ENCODE measurements at places on chromosomes 3 and 15.

DNA sequence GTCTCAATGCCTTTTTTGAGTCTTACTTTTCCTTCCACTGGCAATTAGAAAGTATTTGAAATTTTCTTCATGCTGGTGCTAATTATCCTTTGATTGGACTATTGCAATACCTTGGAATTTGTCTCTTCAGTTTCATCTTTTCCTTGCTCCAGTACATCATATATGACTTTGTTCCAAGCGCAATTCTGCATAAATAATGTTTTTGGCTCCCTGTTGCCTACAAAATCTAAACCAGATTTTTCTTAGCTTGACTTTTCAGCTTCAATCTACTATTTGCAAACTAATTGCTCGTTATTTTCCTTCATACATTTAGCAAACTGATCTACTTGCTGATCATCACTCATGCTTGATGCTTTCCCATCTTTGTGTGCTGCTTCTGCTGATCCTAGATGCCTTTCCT is 230.8 kb upstream of the GPR149 start:
- DNase-seq = no peak

DNA sequence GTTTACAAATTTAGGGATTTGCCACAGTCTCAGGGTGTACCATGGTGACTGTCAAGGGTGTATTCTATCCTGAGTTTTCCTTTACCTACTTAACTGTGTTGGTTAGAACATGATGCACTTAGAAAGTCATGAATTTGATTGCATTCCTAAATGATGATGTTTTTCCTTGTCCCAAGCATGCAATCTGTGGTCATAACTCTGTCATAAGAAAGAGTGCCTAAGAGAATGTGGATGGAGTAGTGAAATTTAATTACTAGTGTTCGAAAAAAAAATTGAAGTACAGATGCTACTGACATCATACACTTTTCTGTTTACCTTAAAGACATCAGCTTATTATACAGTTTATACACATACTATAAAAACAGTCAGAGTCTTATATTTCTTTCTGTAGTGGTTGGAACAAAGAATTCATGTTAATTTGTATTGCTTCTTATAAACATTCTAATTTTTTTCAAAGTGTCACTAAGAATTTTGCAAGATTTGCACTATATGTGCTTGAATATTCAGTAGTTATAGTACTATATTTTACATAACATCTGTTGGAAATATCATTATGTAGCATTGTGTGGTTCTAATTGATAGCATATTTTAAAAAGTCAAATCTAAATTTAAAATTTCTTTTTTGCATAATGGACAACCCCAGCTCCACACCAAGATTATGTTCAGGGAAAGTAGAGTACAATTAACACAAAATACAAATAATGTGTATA is 231.3 kb upstream of the KCNMB2 start:
- no peak for DNase-seq

GRCh38 chr3:142270407-142270806 is 45.0 kb upstream of the GK5 start:
- no peak for DNase-seq

GRCh38 chr3:179546814-179547241 is 15.9 kb upstream of the ACTL6A start:
- DNase-seq = no peak

GRCh38 chr15:51181905-51182304 is 87.2 kb upstream of the TNFAIP8L3 start:
- DNase-seq = no peak

DNA sequence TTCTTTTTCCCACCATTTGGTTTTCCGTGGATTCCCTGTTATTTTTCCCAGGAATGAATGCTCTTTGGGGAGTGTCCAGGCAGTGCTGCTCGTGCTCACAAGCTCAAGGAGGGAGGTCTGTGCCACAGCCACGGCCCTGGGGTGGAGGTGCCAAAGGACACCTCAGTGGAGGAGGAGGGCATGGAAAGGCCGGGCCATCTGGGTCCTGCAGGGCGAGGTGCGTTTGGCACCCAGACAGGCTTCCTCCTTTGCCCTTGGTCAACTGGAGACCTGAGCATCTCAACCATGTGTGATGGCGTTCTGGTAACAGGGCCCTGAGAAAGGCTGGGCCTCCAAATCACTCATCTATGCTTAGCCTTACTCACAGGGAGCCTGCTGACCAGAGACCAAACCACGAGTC is 25.4 kb downstream of the KY start:
- no peak for DNase-seq

DNA sequence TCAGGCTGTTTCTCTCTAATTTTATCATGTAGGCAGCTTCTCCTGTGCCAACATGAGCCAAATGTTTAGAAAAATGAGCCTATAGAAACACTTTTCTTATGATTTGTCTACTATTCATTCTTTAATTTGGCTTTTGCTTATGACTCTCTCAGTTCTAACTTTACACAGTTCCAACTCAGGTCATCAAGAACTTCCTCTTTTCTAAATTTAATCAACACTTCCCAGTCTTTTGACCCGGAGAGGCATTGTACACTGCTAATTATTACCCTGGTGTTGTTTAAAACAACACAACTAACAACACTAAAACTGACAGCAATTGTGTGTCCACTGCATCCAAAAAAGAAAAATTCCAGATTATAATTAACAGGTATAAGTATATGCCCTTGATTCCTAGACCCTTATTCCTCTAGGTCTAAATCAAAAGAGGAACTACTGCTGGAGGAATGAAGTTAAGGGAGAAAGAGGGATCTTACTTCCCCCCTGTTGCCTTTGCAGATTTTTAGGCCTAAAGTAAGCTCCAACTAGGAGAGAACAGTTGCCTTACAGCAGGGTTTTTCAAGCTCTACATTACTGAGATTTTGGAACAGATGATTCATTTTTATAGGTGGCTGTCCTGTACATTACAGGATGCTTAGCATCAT is 332.2 kb upstream of the GOLIM4 start:
- no peak for DNase-seq

DNA sequence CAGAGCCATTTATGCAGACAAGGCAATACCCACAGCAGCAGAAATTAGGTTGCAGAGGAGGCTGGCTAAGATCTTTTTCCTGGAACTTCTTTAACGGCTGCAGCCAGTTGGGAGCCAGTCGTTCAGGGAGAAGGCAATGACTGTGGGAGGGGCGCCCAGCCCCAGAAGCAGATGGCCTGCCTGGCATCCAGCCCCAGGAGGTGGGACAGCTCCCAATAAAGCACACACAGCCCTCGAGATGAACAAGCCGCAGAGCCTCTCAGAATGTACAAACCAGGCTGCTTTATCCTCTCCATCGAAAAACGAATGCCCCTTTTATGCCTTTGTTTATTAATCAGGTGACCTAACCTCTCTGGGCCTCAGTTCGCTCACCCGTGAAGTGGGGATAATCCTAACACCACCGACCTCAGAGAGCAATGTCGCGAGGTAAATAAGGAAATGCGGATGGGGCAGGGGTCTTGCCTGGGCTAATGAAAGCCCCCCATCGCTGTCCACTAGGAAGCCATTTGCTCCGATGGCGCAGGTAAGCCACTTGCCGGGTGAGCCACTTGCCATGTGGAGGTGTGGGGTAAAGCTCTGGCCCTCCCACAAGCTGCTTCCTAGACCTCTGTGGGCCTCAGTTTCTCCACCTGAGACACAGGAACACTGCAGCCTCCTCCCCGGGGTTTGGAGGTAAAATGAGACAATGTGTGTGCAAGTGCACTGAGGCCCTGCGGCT is 35.8 kb downstream of the MGLL start:
- DNase-seq = no peak

- peak; percentile 47 for DNase-seq
Observed at GRCh38 chr3:155497930-155498647, 204.6 kb upstream of the STRIT1 start.

DNA sequence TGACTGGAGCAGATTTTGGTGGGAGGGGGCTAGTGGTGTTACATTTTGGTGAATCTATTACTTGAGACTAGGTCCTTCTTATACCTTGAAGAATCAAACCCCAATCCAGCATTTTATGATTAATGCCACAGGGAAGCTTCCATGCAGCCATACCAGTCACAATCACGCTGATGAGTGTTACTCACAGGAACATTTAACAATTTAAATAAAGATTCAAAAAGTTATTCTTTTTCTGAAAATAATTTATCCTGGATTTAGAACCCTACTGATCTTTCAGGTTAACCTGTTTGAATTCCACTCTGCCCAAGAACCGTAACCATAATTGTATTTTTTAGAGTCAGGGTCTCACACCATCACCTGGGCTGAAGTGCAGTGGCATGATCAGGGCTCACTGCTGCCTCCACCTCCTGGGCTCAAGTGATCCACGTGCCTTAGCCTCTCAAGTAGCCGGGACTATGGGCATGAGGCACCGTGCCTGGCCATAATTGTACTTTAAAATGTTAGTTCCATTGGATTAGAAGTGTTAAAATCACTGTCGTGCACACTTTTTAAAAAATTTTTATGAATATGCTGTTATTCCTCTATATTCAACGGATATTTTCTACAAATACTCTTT is 929 bp upstream of the MTMR10 start:
- peak; percentile 23 for DNase-seq

DNA sequence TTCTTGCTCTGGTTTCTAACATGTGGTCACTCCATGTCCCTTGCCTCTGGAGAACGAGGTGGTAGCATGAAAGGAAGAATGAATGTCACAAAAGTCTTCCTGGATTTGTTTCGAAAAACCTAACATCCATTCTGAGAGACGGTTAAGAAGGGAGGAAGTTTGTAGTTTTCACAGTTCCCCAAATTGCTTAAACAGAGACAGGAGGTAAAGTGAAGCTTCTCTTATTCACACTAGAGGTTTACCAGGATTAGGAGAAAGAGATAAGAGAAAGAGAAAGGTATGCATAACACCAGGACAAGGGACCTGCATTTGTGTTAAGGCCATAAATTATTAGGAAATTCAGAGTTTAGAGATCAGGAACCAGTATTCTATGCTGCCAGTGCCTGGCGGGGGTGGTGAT is 228.1 kb downstream of the CPNE4 start:
- no peak for DNase-seq

GRCh38 chr15:34324933-34325332 is 12.6 kb downstream of the SLC12A6 start:
- no peak for DNase-seq

- DNase-seq = no peak
Observed at GRCh38 chr3:67423722-67424121, 230.7 kb downstream of the SUCLG2 start.

DNA sequence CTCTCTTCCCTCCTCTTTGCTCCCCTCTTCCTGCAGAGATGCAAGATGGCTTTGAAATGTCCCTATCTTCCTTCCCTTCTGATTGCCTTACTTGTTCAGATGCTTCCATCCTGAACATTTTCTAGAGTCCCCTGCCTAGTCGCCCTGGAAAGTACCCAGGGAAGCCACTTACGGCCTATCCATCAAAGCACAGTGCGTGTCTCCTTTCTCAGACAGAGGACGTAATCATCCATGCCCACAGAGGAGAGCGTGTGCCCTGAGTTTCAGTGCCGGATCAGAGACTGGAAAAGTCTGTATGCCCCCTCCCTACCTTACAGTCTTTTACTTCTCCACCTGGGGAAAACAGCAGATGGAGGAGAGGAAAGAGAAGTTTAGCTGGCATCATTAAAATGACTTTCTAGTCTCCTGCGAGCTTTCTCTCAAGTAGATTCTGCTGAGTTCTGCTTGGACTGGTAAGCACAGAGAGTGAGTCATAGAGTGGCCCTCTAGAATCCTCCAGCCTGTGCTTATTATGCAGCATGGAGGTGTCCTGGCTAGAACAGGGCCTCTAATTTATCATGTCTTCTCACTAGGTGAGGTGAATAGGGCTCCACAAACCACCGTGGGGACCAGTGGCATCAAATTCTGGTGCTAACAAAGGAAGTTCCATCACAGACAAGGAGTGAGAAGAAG is 114.6 kb downstream of the SLCO3A1 start:
- peak; percentile 57 for DNase-seq

DNA sequence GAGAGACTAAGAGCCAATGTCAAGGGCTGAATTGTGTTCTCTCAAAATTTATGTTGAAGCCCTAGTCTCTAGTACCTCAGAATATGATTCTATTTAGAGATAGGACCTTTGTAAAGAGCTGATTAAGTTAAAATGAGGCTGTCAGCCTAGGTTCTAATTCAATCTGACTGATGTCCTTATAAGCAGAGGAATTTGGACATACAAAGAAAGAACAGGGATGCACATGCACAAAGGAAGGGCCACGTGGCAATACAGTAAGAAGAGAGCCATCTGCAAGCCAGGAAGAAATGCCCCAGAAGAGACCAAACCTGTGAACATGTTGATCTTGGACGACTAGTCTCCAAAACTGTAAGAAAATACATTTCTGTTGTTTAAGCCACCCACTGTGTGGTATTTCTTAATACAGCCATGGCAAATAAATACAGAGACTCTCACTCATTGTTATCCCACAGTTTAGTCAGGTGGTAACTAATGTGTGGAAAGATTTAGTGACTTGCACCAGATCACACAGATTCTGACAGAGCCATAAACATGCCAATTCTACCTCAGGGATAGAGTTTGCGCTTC is 652.2 kb downstream of the NAALADL2 start:
- DNase-seq = no peak

- no peak for DNase-seq
Observed at GRCh38 chr3:5463991-5464390, 276.5 kb downstream of the EDEM1 start.

- peak; percentile 15 for DNase-seq
Observed at GRCh38 chr3:12663401-12663935, 449 bp downstream of the RAF1 start.

DNA sequence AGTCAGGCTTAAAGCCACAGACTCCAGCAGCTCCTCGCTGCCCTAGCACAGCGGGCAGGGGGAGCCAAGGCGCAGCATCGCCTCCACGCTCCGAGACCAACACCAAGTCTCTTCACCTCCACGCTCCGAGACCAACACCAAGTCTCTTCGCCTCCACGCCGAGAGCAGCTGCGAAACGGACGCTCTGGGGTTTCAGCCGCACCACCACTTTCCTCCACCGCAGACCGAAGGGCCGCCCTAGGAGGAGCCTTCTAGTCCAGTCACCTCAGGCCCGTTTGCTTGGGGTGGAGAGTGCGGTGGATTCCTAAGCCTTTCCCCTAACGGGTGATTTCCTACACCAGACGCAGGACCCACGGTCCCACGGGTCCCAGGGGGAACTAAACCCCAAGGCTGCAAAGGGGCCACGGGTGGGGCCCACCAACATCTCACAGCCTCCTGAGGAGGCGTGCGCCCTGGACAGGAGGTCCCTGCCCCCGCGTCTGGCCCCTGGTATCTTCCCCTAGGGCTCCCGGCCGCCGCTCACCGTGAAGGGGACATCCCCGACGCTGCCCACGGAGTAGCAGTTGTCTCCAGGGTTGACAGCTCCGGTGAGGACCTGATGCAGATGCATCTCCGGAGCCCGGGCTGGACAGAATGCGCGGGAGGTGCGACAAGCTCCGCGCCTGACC is 501 bp downstream of the DMXL2 start:
- peak; percentile 61 for DNase-seq

All from ACHN (cell line).